ENCODE measurements at places on chromosomes 12 and 14. TPM values are rescaled to one million over a fixed set of nuclear protein-coding genes. Genes with fewer than 3 reads are reported as not detected.

The LUM gene
- 104 TPM for total RNA-seq

The NEDD1 gene
- 14.0 TPM for total RNA-seq

The DEPDC4 gene
- 1.4 TPM for total RNA-seq

The CEP170B gene
- total RNA-seq = 42.2 TPM

The GPX2 gene
- 342 TPM for total RNA-seq

The ALDH2 gene
- total RNA-seq = 66.9 TPM

The TIMELESS gene
- total RNA-seq = 11.0 TPM

The SYCP3 gene
- not detected for total RNA-seq

- no peak for DNase-seq
Observed at GRCh38 chr14:34536951-34537676, 2.4 kb downstream of the EAPP start.

- no peak for DNase-seq
Observed at GRCh38 chr12:106154751-106155273, 16.1 kb upstream of the NUAK1 start.

DNA sequence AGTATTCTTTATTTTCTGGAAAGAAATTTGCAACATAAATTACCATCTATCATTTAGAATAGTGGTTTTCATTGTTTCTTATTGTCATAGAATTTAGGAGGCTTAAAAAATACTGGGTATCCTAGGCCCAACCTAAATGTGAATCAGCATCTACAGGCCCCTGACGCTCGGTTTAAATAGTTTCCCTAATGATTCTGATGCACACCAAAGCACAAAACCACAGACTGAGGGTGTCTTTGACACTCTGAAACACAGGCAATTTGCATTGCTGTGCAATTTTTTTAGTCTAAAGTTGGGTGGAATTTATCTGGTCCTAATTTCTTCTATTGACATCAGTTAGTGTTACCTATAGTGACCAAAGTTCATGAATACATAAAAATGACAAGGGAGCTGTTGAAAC is 87.6 kb upstream of the SSTR1 start:
- DNase-seq = no peak

DNA sequence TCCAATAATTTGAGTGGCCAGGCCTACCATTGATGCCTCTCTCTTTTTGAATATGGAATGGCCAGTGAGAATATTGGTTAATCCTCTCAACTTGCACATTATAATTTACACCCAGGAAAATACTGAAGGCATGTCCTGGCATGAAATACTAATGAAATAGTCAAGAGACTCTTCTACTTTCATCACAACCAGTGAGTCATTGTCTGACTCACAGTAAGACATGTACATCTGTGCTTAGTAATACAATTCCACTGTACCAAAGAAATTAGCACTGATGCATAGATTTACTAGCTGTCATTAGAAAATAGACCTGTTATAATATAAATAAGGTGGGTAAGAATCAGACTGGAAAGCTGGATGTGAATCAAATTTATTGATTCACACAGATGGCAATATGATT is 31.6 kb downstream of the KCNC2 start:
- DNase-seq = no peak

DNA sequence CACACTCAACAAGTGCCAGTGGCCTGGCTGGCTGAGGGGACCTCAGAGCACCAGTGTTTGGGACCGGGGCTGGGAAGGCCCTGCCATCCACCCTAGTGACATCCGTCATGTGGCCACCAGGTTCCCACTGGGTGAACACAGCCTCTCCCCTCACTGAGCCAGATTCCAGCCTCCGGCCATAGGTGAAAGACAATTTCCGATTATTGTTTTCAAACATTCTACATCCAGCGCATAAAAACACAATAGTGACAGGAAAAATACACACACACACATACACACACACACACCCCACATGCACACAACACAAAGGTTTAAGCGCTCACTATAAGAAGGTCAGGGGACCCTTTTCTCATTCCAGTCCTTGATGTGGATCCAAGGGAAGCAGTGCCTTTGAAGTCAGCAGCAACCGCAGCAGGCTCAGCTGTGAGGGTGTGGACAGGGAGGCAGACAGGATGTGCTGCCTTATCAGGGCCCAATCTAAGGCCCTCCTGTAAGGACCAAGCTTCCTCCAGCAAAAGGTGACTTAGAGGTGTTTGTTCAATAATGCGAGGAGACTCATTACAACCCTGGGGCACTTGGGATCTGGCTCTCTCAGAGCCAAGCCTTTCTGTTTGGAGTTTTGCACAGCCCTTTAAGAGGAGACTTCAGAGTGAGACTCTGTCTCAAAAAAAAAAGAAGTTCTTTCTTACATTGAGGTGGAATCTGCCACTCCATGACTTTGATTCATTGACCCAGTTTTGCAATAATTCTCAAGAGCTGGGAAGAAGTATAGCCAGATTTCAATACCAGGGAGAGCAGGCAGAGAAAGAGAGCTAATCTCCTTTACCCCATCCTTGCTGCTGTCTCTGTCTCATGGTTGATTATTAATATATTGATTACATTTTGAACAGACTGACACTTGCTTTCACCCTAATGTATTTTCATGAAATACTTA is 227.8 kb downstream of the ZFP36L1 start:
- no peak for DNase-seq

GRCh38 chr12:115870510-115870909 is 407.0 kb downstream of the MED13L start:
- DNase-seq = no peak

- no peak for DNase-seq
Observed at GRCh38 chr12:15580431-15580830, 208.8 kb downstream of the EPS8 start.

- DNase-seq = no peak
Observed at GRCh38 chr14:54188064-54188666, 208.6 kb upstream of the CDKN3 start.

Measured in ureter (tissue), 1 donor.